ENCODE measurements at places on chromosomes 2 and 18.

- no peak for DNase-seq
Measured at GRCh38 chr2:237497838-237498186, 10.8 kb downstream of the MLPH start.

DNA sequence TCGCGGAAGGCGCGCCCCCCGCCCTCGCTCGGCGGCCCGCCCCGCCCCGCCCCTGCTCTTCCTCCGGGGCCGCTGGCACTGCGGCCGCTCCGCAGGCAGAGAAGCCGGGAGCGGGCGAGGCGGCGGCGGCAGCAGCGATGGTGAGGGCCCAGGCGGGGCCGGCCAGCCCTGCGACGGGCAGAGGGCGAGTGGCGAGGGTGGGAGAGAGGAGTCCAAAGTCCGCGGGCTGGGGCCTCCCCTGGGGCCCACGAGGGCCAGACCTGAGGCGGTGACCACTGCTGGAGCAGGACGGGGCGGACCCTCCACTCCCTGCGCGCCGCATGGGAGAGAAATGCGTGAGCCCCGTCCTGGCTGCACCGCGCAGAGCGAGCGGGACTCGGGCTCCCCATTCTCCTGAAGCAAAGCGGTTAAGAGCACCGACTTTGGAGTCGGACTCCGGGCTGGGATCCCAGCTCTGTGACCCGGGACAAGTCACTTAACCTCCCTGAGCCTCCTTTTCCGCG, at the start of gene VAMP5:
Gene VAMP5 (plus strand): TSS at position 78 of the 503 bp plus-strand sequence. CDS start 60 bp downstream, at position 138.
- no peak for DNase-seq

DNA sequence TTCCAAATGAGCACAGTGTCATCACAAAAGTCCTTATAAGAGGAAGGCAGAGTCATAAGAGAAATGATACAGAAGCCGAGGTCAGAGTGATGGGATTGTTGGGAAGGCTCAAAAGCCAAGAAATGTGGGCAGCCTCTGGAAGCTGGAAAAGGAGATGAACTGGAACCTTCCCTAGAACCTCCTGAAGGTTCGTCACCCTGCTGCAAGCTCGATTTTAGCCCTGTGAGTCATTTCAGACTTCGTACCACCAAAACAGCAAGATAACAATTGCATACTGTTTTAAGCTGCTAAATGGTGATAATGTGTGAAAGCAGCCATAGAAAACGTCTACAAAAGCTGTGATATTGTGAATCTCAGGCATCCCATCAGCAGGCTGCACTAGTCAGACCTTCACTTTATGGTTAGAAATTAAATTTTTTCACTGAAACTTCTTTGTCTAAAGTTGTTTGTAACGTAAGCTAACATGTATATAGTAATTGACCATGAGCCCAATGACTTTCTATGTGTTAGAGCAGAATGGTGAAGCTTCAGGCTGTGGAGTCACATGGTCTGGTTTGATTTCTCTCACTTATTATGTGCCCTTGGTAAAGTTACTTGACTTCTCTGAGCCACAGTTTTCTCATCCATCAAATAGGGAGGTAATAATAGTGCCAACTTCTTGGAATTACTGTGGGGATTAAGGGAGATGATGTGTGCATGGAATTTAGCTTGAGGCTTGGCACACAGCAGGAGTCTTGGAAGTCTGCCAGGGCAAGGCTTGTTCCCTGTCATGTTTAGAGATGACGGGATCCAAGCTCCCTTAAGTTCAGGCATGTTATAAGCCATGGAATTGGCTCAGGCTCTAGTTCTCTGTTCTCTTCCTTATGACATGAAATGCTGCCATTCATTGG, 132.0 kb upstream of the CCDC195 start:
- peak; percentile 66 for DNase-seq

DNA sequence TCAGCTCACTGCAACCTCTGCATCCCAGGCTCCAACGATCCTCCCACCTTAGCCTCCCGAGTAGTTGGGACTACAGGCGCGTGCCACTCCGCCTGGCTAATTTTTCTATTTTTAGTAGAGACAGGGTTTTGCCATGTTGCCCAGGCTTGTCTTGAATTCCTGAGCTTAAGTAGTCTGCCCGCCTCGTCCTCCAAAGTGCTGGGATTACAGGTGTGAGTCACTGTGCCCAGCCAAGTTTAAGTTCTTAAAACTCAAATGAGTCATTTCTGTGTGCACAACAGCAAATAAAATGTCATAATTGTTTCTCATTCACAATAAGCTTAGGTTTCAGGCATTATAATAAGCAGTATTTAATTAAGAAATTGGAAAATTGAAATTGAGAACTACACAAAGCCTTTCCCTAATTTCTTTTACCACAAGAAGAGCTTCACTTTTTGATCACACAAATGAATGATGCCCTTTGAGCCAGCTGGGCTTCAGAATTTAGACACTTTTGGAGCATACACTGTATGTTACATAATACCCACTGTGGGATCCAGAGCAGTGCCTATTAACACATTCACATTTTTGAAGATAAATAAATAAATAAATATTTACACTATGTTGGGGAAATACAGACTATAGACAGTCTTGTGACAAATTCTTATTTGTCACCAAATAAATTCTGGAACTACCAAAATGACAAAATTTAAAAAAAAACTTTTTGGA, 8.6 kb upstream of the ME2 start:
- no peak for DNase-seq

GRCh38 chr2:122328816-122329215, 573.4 kb downstream of the TSN start:
- peak; percentile 44 for DNase-seq

DNA sequence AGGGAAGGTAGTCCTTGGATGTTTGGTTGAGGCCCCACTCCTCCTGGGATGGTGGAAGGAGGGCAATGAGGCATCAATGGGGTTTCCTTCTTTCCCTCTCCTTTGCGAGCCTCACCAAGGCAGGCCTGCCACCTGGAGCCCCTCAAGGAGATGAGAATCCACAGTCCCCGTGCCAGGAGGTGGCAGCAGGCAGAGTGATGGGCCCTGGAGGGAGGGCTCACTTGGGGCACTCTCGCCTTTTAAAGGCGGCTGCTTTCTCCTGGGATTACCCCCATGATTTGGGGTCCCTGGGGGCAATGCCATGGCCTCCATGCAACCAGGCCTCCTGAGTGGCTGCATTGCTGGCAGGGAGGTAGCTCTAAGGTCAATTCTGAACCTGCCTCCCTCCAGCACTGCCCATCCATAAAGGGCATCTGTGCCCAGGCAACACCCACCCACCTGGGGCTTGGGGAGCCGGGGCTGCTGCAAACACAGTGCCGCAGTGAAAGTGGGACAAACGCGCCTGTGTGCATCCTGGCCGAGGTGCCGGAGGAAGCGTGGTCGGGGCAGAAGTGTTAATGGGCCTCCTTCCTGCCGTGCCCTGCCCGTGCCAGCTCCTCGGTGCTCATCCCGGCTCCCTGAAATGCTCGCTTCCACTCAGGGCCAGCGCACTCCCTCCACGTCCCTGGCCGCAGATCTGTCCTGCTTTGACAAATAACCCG, 55.9 kb downstream of the ZFP36L2 start:
- DNase-seq, result no peak

- no peak for DNase-seq
Measured at GRCh38 chr2:185063761-185064160, 465.4 kb downstream of the ZNF804A start.

- peak; percentile 26 for DNase-seq
Measured at GRCh38 chr2:66189553-66189952, 245.4 kb upstream of the MEIS1 start.

DNA sequence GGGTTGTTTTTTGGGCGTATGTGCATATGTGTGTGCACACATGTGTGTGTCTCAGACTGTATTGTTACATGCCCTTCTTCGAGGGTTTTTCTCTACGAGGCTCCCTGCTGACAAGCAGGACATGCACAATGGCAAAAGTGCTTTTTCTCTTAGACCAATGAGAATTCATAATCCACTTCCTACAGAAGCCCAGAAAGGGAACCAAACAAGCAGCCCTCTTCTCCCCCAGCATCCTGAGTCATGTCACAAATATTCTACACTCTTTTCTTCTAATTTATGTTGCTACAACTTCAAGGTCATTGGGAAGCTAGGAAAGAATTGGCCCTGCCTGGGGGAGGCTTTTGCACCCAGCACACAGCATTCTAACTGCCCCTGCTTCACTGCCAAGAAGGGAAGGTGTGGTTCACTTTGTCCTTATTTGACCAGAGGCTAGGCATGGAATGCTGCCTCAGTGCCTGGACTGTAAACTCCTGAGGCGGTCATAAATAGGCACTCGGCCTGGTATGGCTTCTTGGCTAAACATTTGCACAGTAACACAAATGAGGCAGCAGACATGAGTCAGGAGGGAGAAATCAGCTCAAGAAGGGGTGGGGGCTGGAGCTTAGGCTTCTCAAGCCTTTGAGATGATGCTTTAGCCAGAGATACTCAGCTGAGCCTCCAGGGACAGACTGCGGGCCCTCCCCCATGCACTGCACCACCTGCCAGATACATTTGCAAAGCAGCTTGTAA, 92.7 kb upstream of the KLF7 start:
- DNase-seq, result peak; percentile 98

DNA sequence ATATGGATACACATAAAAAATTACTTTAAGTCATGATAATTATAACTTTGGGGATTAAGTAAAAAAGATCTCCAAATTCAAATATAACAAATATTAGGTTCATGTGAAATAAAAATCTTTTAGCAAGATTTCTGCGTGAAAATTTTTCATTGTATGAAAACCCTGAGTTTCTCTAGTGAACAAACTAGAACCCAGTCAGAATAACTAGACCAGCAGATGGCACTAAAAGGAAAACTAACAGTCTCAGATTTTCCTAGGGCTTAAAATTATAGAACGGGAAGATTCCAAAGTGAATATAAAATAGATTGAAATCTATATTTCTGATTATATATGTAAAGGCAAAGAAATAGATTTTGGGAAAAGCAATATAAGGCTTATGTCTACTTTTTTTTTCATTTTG, 43.3 kb downstream of the TMEM200C start:
- DNase-seq, result no peak

DNA sequence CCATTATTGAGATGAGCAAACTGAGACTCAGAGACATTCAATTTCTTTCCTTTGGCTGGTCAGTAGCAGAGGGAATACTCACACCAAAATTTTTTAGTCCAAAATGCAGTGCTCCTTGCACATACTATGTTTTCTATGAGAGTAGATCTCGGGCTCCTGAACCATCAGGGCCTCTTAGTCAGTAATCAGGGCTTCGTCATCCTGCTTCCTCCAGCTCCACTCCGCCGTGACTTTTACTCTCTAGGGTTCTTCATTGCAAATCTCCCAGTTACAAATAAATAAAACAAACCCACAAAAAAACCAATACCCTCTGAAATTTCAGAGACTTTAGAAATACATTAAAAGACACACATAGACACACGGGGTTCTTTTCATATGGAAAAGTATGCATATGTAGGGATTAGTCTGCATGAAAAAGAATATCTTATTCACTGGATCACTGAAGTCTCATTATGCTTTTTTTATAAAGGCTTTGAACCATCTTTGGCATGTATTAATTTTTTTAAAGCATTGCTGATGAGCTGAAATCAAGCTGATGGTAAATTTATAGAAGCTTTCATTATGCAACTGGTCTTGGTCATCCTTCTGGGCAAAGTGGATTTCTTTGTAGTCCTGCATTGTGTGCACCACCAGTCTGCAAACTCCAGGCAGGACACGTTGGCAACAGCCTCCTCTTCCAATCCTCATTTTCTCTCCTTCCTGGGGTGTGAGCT, 235.0 kb downstream of the ICOS start:
- no peak for DNase-seq

- no peak for DNase-seq
Measured at GRCh38 chr18:13220361-13220991, 1.9 kb downstream of the LDLRAD4 start.

GRCh38 chr2:6970976-6971480, 53.8 kb downstream of the RNF144A start:
- no peak for DNase-seq

DNA sequence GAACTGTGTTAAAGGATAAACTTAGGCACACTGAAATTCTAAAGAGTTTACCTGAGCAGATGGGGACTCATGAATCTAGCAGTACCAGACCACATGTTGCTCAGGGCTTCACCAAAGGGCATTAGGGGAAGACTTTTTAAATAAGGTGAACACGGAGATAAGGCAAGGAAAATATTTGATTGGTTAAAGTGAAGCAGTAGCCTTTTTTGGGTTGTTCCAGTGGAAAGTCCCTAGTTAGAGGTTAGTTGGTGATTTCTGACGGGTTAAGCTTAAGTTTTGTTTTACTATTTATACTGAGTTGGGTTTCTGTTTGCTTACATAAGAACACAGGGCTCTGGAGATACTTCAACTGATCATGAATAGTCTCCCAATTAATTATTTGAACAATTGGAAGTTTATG, 722.5 kb downstream of the SOCS6 start:
- no peak for DNase-seq

GRCh38 chr2:208820014-208820688, 413.6 kb downstream of the PTH2R start:
- no peak for DNase-seq
